KG1 (cell line): ENCODE measurements at places on chromosomes 6 and 20.

- DNase-seq: no peak
These were observed 1276.8 kb upstream of the ADGRB3 start for GRCh38 chr6:67358241-67358640.

DNA sequence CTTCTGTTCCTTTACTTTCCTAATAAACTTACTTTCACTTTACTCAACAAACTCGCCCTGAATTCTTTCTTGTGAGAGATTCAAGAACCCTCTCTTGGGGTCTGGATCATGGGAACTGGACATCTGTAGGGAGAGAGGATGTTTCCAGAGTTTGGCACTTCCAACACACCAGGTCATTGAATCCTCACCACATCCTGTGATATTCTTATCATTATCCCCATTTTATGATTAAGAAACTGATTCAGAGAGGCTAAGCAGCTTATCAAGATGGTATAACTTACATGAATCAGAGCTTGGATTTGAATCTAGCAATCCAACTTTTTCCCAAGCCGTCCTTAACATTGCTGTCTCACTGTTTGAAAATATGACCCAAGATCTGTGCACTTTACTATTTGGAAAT is 15.5 kb downstream of the PPIL6 start:
- no peak for DNase-seq

DNA sequence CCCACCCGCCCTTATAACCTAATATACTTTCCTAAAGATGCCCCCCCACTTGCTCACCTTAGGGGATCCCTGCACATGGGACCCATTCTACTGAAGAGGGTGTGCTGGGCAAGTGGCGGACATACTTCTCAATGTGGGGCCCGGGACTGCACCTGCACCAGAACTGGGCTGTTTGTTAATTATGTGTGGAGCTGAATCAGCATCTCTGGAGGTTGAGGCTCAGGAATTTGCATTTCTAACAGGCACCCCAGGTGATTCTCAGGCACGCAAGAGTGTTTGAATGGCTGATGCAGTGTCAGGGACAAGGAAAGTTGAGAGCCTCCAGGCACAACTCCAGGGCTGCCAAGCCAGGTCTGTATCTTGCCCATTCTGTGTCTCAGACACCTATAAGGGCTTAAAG is 8.9 kb upstream of the PTPRT start:
- no peak for DNase-seq

DNA sequence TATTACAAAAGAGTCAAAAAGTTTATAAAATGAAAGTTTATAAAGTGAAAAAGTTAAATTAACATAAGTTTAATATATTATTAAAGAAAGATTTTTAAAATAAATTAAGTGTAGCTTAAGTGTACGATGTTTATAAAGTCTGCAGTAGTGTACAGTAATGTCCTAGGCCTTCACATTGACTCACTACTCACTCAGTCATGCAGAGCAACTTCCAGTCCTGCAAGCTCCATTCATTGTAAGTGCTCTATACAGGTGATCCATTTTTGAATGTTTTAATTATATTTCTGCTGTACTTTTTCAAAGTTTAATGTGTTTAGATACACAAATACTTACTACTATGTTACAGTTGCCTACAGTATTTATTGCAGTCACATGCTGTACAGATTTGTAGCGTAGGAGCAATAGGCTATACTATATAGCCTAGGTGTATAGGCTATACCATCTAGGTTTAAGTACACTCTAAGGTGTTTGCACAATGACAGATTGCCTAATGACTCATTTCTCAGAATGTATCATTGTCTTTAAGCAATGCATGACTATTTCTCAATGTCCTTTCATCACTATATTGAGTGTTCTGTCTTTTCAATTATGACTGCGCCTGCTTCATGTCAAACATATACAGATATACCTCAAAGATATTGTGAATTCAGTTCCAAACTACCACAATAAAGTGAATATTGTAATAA is 1110.3 kb upstream of the MAP3K7 start:
- DNase-seq: no peak
